SW480 (cell line): ENCODE measurements at places on chromosomes 6 and 20.

DNA sequence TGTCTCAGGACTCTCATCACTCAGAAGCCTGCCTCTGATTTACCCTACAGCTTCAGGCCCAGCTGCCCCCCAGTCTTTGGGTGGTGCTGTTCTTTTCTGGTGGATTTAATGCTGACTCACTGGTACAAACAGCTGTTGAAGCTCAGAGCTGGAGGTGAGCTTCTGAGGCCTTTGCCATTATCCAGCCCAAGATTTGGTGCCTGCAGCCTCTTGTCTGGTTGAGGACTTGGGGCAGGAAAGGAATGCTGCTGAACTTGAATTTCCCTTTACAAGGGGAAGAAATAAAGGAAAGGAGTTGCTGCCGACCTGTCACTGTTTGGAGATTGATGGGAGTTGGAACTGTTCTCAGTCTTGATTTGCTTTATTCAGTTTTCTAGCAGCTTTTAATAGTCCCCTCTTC is 19.8 kb downstream of the ABCF1 start:
- no peak for DNase-seq

DNA sequence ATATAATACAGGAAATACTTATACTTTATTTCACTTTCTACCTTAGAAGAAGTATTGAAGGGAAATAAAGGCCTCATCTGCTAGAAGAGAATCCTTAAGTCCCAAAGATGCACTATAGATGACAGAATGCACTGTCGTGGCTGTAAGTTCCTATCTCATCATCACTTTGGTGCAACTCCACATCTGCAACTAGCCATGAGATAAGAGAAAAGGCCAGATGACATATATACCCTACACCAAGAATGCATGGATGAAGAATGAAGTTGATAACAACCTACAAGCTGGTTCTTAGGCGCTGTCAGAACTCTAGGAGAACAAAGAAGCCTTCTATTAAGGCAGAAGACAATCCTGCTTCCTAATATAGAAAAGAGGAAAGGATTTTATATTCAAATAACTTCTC is 11.6 kb upstream of the PLN start:
- DNase-seq, result no peak

GRCh38 chr20:1952737-1953530 is 40.9 kb downstream of the PDYN start:
- no peak for DNase-seq

DNA sequence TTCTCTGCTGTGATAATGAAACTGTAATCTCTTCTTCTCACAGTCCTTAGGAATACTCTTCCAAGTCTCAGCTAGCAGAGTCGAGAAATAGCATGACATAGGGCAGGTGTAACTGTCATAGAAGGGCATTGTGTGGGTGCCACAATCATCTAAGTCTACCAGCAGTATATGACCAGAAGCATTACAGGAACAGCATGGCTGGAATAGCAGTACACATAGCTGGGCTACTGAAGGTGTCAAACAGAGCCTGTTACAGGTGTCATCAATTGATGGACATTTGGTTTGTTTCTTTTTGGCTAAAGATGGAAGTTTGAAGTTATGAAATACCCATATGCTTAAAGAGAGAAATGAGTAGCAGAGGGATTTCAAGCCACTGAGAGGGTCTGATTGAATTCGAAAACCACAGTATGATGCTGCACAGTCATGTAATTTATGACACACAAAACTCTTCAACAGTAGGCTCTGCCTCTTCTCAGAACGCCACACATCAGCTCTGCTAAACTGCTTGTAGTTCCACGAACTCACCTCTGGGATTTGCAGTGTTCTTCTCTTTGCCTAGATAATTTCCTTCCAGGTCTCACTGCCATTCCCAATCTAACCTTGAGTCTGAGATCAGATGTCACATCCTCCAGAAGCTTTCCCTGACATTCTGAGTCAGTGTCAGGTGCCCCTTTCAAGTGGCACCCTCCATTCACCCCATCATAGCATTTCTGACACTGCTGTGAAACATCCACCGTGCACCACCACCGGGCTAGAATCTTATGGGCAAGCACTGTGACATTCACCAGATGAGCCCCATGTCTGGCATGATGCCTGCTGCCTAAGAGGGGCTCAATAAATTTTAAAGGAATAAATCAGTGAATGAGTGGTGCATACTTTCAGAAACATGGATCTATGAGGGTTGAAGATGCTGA is 151.0 kb downstream of the ADAT2 start:
- no peak for DNase-seq

DNA sequence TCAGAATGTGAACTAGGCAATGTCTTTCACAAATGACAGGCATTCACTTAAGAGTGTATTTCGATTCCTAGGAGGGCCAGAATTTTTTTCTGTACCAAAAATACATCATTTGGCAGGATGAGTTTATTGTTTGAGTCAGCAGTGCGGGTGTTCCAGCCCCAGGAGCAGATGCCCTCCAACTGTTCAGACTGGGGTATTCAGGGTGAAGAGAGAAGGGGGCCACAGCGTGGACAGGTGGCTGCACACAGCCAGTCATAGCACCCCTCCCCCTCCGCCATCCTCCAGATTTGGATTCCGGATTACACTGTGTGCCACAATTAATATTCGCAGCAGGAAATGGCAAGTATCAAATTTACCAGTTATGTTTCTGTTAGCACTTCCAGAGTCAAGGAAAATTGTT is 38.6 kb downstream of the RIPOR2 start:
- no peak for DNase-seq

DNA sequence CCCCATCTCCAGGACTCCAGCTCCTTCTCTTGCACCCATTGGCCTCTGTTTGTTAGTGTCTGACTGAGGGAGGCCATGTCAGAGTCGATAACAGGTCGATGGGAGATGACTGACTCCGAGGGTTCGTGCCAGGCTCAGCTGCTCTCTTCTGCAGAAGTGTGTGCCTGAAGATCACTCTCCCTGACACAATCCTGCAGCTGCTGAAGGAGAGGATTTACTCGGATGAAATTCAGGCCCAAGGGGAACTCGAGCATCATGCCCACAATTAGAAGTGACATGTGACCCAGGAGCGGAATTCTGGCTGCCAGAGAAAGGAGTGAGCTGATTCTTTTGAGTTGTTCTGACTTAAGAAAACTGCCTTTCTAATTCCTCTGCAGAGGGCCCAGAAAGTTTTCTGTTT is 318.2 kb downstream of the MAFB start:
- DNase-seq, result no peak

DNA sequence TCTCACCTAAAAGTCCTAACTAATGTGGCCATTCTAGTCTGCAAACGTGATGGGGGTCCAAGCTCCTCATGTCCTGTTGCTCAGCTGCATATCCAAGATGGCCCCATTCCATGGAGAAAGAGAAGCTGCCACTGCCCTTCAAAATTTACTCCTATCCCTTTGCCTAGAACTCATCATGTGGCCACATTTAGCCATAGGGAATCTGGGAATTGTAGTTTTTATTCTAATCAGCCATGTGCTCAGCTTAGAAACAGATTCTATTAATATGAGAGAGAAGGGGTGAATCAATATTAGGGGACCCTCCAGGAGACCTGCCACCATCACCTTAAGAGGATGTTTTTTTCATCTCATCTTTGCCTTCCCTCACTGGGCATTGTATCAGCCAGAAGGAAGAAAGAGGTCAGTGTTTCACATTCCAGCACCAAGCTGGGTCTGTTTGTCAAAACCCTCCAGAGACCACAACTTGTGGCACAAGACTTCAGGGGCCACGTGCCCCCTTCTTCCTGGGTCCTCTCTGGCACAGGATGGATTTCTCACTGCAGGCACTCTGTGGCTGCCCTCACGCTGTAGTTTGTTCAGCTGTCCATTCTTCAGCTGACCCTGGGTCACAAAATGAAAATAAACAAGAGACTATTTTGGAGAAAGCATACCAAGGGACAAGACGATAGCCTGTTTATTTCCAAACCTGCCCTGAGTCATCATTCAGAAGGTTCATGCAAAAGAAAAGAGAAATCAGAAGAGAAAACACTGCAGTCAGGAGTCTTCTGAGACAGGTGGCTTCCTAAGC is 172.0 kb downstream of the EYA2 start:
- DNase-seq, result peak; percentile 19

- DNase-seq, result no peak
Measured at GRCh38 chr20:5621305-5621704, 128.9 kb upstream of the SHLD1 start.

DNA sequence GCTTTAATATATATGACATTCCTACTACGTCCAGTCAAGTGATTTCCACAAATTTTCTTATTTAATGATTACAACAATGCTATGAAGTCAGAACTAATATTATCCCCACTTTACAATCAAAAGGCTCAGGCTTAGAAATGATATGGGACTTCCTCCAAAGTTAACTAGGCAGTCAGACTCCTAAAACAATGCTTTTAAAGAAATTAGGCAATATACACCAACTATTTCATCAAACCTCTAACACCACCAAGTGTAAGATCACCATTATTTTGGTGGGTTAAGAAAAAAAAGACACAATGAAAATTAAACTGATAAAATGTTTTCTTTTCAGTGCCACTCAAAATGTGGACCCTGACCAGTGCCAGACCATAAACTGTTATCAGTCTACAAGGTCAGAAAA is 256.1 kb upstream of the RUNX2 start:
- DNase-seq, result no peak

DNA sequence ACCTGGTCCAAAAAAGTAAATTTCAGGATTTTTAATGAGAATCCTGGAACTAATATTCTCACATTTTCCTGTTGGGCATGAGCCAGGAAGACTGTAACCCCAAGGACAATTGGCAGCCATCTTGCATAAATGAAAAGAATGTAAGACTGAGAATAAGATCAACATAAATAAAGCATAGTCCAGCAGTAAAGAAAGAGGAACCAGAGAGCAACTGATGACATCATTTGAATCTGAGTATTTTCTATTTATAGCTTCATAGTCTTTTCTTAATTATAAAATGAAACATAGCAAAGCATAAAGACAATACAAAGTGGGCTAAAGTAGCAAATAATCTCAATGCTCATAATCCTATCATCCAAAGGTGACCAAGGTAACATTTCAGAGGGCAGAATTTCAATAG is 26.6 kb upstream of the FBXL4 start:
- DNase-seq, result no peak

GRCh38 chr20:17872434-17872833 is 96.2 kb downstream of the SNX5 start:
- DNase-seq, result no peak

- DNase-seq, result peak; percentile 12
Measured at GRCh38 chr20:58746620-58747019, 54.0 kb downstream of the NPEPL1 start.

DNA sequence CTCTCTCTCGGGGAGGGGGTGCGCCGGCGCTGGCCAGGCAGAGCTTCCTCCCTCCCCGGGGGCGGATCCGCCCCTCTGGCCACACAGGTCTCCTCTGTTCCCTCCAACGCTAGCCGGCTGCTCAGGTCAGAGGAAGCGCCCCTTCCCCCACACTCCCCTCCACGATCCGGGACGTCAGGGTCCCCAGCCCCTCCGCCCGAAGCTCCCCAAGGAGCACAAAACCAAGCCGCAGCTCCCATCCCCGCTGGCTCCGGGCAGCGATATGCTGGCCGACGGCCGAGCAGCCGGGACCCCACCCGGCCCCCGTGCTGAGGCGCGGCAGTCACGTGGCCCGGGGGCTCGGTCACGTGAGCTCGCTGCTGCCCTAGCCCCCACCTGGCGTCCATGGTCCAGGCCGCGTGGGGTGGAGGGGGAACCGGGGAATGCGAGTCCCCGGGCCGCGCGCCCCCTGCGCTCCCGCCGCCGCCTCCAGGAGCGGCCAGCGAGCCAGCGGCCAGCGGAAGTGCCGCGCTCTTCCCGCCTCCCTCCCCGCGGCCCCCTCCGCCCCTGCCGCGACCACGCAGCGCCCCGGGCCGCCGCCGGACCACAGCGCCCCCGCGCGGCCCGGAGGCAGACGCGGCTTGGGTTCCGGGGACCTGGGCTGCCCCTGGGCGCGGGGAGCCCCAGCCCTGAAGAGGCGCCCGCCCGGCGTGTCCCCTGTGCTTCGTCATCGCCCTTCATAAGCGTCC is at the start of gene SLC35B2:
Gene SLC35B2 (minus strand): TSS at position 504 of the 728 bp plus-strand sequence. CDS start 118 bp downstream, at position 386.
- peak; percentile 65 for DNase-seq

DNA sequence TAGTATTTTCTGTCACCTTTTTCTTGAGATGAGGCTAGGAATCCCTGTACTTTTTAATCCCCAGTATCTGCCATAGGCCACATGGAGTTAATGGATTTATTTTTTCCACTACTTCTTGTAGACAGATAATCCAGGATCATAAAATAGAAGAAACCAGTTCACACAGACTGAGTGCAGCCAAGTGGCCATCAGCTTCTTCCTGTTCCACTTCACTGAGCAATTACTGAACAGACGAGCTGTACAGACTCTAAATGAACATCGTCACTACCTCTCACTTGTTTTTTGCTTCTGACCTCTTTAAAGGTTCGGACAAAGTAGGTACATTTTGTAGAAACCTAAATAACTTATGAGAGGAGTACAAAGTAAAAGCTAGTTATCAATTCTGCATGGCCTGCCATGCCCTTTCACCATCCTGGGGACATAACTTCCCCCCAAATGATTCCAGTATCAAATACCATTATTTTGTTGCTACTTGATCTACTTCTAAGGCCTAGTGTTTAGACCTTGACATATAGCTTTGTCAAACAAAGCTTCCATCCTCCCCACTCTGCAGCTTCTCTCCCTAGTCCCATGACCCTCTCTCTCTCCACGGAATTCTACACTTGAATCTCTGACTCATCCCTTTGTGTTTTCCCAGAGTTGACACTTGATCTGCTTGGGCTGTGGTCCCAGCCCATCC is 34.4 kb upstream of the ARHGAP18 start:
- no peak for DNase-seq

GRCh38 chr20:46546298-46546697 is 4.2 kb downstream of the OCSTAMP start:
- no peak for DNase-seq

- DNase-seq, result no peak
Measured at GRCh38 chr6:139603581-139603980, 229.1 kb upstream of the CITED2 start.

GRCh38 chr6:30769088-30769852 is 24.9 kb upstream of the IER3 start:
- peak; percentile 98 for DNase-seq

GRCh38 chr6:11217360-11218101 is 14.9 kb downstream of the NEDD9 start:
- DNase-seq, result no peak

- peak; percentile 2 for DNase-seq
Measured at GRCh38 chr6:139882977-139883728, 508.7 kb upstream of the CITED2 start.

GRCh38 chr20:17825252-17825959 is 125.6 kb downstream of the BANF2 start:
- DNase-seq, result no peak

DNA sequence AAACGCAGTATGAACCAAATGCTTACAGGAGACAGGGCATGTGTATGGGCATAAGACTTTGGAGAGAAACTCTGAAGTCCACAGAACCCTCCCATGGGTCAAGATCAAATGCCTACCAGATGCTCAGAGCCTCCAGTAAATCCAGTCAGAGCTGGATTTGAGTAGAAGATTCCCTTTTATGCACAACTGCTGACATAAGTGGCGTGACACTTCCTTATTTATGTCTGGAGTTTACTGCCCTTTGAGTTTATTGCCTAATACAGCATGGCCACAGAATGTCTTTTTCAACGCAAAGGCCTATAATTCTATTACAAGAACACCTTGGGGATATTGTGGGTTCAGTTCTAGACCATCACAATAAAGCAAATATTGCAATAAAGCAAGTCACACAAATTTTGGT is 220.0 kb upstream of the FOXQ1 start:
- no peak for DNase-seq
